ENCODE measurements at places on chromosomes 7 and 10. TPM values are rescaled to one million over a fixed set of nuclear protein-coding genes. Genes with fewer than 3 reads are reported as not detected.

HABP2 gene
- not detected for total RNA-seq

LIPF gene
- not detected for total RNA-seq

RBM20 gene
- total RNA-seq: not detected

AKR1C3 gene
- total RNA-seq: 0.34 TPM

UNCX gene
- not detected for total RNA-seq

- H3K36me3 ChIP-seq: no peaks in the 10 kb centered on the region
- no peak for DNase-seq
- no peaks in the 10 kb centered on the region for H3K27me3 ChIP-seq
- no peak overlapping the region for H3K4me3 ChIP-seq
- H3K4me1 ChIP-seq: no peaks in the 10 kb centered on the region
Measured at GRCh38 chr10:105473170-105473569, 832.1 kb downstream of the SORCS3 start.

- H3K27ac ChIP-seq: no peak overlapping the region
- no peak for DNase-seq
- no peak overlapping the region for H3K4me3 ChIP-seq
- H3K27me3 ChIP-seq: peaks cover 19% of the 10 kb centered on the region
- no peaks in the 10 kb centered on the region for H3K36me3 ChIP-seq
Measured at GRCh38 chr10:69710008-69710888, 80.2 kb downstream of the FAM241B start.

- no peak overlapping the region for H3K4me3 ChIP-seq
- H3K4me1 ChIP-seq: no peaks in the 10 kb centered on the region
- no peak overlapping the region for H3K27ac ChIP-seq
- DNase-seq: no peak
Measured at GRCh38 chr7:150801946-150802771, 1.6 kb downstream of the TMEM176A start.

- H3K4me1 ChIP-seq: no peaks in the 10 kb centered on the region
- H3K27me3 ChIP-seq: no peaks in the 10 kb centered on the region
- no peak overlapping the region for H3K4me3 ChIP-seq
- DNase-seq: no peak
Measured at GRCh38 chr10:105159268-105159667, 518.2 kb downstream of the SORCS3 start.

DNA sequence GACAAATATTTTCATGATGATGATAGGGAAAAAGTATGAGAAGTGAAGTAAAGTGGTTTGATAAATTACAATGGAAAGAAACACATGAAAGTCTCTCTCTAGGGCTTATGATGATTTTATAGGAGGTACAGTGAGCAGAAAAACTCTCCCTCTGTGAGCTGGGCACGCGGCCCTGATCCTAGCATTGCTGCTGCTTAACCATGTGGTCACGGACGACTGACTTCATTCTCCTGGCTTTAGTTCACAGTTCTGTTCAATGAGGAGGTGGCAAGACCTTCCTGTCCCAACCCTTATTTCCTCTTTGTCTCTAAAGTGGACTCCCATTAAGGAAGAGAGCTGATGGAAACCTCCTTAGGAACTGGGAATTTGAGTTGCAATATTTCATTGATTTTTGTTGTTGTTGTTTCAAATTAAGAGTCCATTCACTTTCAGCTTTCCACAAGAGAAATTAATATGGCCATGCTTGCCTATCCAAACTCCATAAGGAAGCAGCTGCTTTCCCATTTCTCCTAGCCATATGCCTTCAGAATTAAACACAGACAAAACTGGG is 8.2 kb upstream of the PON3 start:
- no peaks in the 10 kb centered on the region for H3K4me1 ChIP-seq
- H3K36me3 ChIP-seq: no peaks in the 10 kb centered on the region
- peaks cover 3% of the 10 kb centered on the region for H3K27me3 ChIP-seq
- H3K4me3 ChIP-seq: no peak overlapping the region

DNA sequence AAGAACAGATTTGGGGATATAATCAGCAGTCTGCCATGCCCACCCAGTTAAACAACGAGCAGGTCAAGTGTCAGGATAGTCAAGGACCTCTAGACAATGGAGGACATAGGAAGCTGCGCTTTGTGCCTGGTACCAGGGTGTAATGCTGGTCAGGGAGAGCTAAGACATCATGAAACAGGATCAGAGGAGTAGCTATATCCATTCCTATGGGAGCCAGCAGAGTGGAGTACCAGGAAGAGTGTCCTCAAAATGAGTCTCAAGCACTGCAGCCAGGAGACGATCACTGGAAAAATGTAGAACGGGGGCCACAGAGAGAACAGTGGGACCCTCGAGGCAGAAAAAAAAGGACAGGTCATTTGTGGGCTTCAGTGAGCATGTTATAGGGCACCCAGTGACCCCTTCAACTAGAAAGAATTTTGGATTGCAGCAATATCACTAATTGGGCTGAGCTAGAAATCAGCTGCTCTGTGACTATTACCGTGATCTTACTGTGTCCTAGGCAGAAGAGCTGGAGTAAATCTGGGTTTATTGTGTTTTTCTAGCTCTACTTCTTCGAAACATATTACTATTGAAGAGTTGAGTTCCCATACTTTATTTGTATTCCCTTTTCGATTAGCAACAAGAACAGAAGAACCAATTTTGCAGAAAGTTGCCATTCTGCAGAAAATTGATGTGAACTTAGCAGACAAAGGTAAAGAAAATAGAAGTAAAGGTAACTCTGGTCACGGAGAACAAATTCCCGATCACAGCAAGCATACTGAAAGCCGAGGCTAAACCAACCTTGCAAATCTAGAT is 319.6 kb downstream of the AHR start:
- H3K36me3 ChIP-seq: no peaks in the 10 kb centered on the region
- H3K27me3 ChIP-seq: peaks cover under 1% of the 10 kb centered on the region
- DNase-seq: no peak
- no peak overlapping the region for H3K27ac ChIP-seq
- H3K4me1 ChIP-seq: no peaks in the 10 kb centered on the region

DNA sequence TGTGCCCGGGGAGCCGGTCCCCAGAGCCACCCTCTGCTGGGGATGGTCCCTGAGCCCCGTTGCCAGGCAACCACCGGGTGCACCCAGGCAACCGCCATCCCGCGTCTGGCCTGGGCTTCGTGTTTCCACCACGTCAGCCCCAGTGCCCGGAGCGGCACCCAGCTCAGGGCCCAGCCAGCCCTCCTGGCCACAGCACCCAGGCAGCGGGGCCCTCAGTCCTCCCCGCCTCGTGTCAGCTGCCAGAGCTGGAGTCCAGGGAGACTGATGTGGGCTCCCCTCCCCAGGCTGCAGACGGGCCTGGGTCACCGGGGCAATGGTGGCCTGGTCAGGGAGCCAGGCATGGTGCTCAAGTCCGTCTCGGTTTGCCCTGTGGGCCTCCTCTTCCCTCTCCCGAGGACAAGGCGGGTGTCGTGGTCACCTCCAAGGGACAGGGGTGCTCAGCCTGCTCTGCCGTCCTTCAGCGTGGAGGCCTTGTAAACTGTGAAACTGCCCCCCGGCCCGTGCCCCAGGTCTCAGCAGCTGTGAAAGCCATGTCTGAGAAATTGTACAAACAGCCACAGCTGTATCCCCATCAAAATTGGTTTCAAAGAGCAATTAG is 72.5 kb downstream of the MICALL2 start:
- peaks cover 6% of the 10 kb centered on the region for H3K27me3 ChIP-seq
- DNase-seq: no peak
- no peak overlapping the region for H3K4me3 ChIP-seq
- H3K27ac ChIP-seq: no peak overlapping the region
- H3K4me1 ChIP-seq: no peaks in the 10 kb centered on the region
- no peaks in the 10 kb centered on the region for H3K36me3 ChIP-seq

- H3K4me1 ChIP-seq: peaks cover 10% of the 10 kb centered on the region
- H3K27me3 ChIP-seq: no peaks in the 10 kb centered on the region
- no peak overlapping the region for H3K4me3 ChIP-seq
Measured at GRCh38 chr10:31381766-31382316, 62.8 kb downstream of the ZEB1 start.

- no peak for DNase-seq
- no peak overlapping the region for H3K27ac ChIP-seq
- no peaks in the 10 kb centered on the region for H3K27me3 ChIP-seq
- peaks cover 47% of the 10 kb centered on the region for H3K36me3 ChIP-seq
- no peak overlapping the region for H3K4me3 ChIP-seq
Measured at GRCh38 chr7:867406-868188, 8.8 kb upstream of the GET4 start.
